ENCODE measurements at places on chromosomes 2 and 18.

GRCh38 chr18:77547757-77548156 is 298.1 kb downstream of the GALR1 start:
- no peaks in the 10 kb centered on the region for H3K27me3 ChIP-seq
- H3K4me1 ChIP-seq = no peaks in the 10 kb centered on the region

GRCh38 chr2:176830362-176830761 is 382.2 kb upstream of the HNRNPA3 start:
- no peaks in the 10 kb centered on the region for H3K4me1 ChIP-seq
- H3K27me3 ChIP-seq = peaks cover 9% of the 10 kb centered on the region
- H3K27ac ChIP-seq = no peak overlapping the region
- no peaks in the 10 kb centered on the region for H3K36me3 ChIP-seq
- H3K4me3 ChIP-seq = no peak overlapping the region
- no peak for DNase-seq

DNA sequence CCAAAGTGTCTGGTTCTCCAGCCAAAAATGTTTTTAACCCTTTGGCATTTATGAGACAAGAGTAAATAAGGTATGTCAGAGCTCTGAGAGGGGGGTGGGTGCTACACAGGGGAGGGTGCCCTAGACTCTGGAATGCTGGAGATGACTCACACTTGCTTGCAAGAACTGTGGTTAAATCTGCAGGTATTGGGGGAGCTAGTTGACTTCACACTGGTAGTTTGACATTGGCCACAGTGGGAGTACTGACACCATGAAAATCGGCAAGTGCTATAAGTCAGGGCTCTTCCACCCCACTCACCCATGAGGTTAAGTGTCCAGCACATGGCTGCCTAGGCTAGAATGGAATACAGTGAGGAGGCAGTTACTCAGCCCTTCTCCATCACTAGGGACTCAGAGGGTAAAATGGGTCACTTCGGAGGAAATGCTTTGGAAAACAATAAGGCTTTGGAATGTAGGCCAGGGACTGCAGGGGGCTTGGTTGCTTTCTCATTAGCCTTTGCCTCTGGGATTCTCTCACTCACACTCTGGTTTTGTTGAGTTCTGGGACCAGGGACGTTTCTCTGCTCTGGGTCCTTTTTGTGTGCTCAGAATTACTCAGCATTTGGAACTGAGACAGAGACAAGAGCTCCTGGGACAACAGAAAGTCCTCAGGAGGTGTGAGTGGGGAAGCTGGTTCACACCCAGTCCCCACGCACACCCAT is 91.6 kb downstream of the ACKR3 start:
- H3K4me1 ChIP-seq = peaks cover 12% of the 10 kb centered on the region
- DNase-seq = peak; percentile 38
- no peaks in the 10 kb centered on the region for H3K36me3 ChIP-seq

DNA sequence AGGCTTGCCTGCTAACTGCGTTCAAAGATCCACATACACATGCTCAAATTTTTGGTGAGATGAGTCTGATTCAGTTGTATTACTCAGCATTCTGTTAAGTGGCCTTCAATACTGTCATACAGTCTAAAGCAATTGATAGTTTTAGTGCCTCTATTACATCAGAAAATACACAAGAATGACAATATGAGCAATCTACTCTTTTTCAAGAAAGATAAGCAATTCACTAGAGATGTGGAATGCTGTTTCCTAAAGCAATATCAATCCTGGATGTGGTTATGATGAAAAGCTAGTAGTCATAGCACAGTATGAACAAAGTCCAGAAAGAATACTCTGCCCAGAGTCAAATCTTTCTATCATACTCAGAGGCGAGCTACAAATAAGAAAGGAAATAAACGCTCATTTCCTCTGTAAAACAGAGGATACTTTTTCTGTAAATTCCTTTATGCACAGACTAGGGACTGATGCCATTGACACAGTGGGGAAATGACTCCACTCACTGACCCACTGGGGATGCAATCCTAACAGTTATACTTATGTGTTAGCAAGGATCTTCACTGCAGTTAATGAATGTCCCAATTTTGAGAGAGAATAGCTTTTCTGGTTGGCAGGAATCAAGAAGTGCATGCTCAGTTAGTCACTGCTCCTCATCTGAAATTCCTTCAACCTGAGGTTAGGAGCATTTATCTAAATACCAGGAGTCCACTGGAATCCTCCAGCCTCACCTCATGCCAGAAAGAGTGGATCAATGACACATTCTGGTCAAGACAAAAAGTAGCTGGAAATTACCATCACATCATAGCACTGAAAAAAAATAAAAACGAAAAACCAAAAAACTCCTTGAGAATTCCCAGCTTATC is 83.3 kb downstream of the PDE11A start:
- no peaks in the 10 kb centered on the region for H3K27me3 ChIP-seq
- peak; percentile 28 for DNase-seq

GRCh38 chr2:67938053-67938452 is 124.8 kb downstream of the C1D start:
- H3K27ac ChIP-seq = no peak overlapping the region
- H3K27me3 ChIP-seq = no peaks in the 10 kb centered on the region
- no peaks in the 10 kb centered on the region for H3K36me3 ChIP-seq
- no peak overlapping the region for H3K4me3 ChIP-seq

- H3K27ac ChIP-seq = no peak overlapping the region
- DNase-seq = no peak
- peaks cover 18% of the 10 kb centered on the region for H3K4me1 ChIP-seq
These were observed 1.9 kb downstream of the TLX2 start for GRCh38 chr2:74515981-74516633.

GRCh38 chr2:240915526-240916341 is 9.6 kb downstream of the CROCC2 start:
- no peak for DNase-seq
- H3K4me3 ChIP-seq = no peak overlapping the region
- H3K4me1 ChIP-seq = peaks cover 26% of the 10 kb centered on the region
- H3K27me3 ChIP-seq = no peaks in the 10 kb centered on the region

DNA sequence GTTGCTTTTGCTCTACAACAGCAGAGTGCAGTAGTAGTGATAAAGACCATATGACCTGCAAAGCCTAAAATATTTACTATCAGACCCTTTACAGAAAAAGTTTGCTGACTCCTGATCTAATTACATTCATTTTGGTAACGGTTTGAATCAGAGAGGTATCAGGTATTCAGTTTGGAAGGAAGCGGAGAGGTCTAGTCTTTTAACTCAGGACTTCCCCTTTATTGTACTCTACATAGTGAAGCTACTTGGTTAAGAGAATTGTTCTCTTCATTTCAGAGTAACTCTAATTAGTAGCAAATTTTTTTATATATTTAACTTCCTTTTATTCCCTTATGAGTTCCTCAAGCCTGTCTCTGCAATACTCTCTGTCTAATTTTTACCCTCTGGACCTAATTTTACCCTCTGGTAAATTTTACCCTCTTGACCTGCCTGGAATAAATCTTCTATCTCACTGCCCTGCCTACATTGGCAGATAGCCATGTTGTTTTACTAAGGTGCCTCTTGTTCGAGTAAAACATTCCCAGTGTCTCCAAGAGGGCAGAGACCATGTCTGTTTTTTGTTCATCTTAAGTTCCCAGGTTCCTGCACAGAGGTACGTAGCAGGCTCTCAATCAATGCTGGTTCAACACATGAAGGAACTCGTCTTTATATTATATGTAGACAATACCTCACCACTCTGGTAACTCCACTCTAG is 170.6 kb downstream of the DNAH6 start:
- DNase-seq = no peak
- no peaks in the 10 kb centered on the region for H3K36me3 ChIP-seq
- H3K4me3 ChIP-seq = no peak overlapping the region
- H3K27me3 ChIP-seq = peaks cover 8% of the 10 kb centered on the region

DNA sequence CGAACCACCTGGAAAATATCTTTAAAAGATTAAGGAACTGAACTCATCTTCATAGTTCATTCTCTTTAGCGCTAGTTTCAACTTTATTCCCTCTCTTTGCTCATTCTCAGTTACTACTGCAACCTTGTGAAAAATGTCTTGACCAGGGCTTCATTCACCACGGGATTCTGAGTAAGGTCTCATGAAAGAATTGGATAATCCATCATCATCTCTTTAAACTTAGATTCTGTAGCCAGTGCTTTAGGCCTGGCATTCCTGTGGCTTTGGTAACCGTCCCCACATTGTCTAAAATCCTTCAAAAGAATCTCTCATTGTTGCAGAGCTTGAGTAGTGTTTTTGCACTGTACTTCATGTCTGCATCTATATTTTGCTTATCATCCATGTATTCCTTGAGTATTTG is 229.5 kb downstream of the ETAA1 start:
- H3K4me3 ChIP-seq = no peak overlapping the region
- H3K27me3 ChIP-seq = no peaks in the 10 kb centered on the region
- peak; percentile 35 for DNase-seq
- no peaks in the 10 kb centered on the region for H3K4me1 ChIP-seq
- no peaks in the 10 kb centered on the region for H3K36me3 ChIP-seq

GRCh38 chr18:11909061-11909455 is 941 bp upstream of the MPPE1 start:
- no peaks in the 10 kb centered on the region for H3K27me3 ChIP-seq
- H3K27ac ChIP-seq = no peak overlapping the region
- peaks cover 12% of the 10 kb centered on the region for H3K36me3 ChIP-seq
- H3K4me3 ChIP-seq = peak overlapping the region; percentile 91
- H3K4me1 ChIP-seq = peaks cover 14% of the 10 kb centered on the region

DNA sequence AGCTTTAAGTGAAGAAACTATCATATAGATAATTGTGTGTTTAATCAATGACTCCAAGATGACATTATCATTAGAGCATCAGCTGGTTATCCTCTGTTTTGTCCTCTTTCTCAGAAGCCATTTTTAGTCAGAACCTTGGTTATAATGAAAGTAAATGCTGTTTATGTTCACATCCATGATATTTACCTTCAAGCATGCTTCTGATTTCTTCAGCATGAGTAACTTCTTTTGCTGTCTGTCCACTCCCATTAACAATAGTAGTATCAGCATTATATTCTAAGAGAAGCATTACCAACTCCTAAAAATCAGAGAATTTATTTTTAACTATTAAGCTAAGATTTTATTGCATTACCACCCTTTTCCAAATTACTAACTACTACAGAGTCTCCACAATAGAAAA is 56.3 kb downstream of the OSBPL1A start:
- H3K4me3 ChIP-seq = no peak overlapping the region
- H3K27me3 ChIP-seq = no peaks in the 10 kb centered on the region
- no peaks in the 10 kb centered on the region for H3K4me1 ChIP-seq
- H3K36me3 ChIP-seq = peaks cover 7% of the 10 kb centered on the region
- DNase-seq = peak; percentile 11

DNA sequence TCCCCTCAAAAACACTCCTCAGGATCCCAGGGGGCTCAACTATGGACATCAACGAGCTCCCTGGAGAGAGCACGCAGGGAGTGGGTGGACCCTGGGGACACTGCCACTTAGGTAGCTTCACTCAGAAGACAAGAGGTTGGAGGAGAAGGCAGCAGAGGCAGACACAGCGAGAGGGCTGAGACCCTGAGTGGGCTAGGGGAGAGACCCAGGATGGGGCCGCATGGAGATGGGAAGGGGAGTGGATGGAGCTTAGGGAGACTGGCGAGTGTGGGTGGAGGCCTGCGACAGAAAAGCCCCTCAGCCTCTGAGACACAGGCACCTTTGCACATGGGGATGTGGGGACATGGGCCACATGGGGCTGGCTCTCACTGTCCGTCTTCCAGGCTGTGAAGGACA is 70.9 kb downstream of the ASB1 start:
- H3K27me3 ChIP-seq = no peaks in the 10 kb centered on the region
- no peak for DNase-seq
- H3K4me3 ChIP-seq = no peak overlapping the region
- peaks cover 14% of the 10 kb centered on the region for H3K4me1 ChIP-seq
- H3K36me3 ChIP-seq = no peaks in the 10 kb centered on the region
